Fibroblast of gingiva (primary cell): ENCODE measurements at places on chromosomes 13 and 19.

GRCh38 chr19:17348700-17349099 lies 11.3 kb downstream of the GTPBP3 start:
- peak; percentile 62 for DNase-seq

GRCh38 chr19:1104311-1105007 lies 665 bp downstream of the GPX4 start:
- peak; percentile 81 for DNase-seq

DNA sequence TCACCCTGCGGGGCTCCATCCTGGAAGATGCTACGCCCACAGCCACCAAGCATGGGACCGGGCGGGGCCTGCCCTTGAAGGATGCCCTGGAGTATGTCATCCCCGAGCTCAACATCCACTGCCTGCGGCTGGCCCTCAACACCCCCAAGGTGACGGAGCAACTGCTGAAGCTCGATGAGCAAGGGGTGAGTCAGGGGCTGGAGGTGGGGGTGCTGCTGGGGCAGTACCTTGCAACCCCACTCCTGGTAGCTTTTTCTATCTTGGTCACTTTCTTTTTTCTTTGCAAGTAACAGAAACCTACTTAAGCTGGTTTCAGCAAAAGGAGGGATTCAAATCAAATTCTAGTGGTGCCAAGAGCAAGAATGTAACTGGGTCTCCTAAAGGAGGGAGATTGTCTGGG lies 124.1 kb downstream of the DPF1 start:
- DNase-seq, result no peak

- no peak for DNase-seq
Measured at GRCh38 chr19:1065606-1066109, 1.3 kb upstream of the ARHGAP45 start.

DNA sequence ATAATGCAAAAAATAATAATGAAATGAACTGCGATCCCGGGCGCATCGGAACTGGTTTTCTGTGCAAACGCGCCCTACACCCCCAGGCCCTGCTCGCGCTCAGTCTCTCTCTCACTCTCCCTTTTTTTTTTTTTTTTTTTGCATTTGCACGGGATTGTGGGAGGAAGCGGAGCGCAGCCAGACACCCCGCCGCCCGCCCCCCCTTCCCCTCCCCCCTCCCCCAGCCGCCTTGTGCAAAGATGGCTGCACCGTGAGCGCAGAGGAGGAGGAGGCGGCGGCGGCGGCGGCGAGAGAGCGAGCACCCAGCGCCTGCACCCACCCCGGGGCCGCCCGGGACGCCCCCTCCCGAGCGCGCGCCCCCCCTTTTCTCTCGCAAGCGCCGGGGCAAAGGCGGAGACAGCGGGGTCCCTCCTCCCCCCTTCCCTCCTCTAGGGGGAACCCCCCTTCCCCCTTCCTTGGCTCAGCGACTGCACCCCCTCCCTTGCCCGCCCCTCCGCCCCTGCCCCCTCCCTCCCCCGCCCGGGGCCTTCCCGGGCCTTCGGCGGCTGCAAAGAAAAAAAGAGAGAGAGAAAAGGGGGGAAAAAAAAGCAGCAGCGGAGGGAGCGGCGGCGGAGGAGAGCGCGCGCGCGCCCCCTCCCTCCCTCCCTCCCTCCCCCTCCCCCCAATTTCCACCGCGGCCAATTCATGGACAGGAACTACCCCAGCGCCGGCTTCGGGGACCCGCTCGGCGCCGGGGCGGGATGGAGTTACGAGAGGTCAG lies at the start of gene PRR12:
PRR12 (plus strand) TSS at position 212 of the 760 bp plus-strand sequence; CDS start at position 685, 473 bp downstream.
- peak; percentile 72 for DNase-seq

DNA sequence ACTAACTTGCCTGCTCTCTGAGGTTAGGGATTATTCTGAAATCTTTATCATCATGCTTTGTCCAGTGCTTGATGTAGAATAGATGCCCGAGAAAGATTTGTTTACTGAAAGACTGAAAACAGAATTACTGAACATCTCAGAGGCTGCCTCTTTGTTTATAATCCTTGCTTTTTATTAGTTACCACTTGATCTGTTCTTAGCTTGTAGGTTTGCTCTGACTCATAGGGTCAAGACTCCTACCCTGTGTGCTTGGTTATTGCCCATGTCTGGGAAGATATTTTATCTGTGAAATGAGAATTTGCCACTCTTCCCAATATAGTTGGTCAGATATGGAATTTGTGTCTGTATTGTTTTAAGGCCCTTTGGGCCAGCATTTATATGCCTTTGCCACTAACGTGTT lies 675.3 kb downstream of the DIAPH3 start:
- DNase-seq, result no peak

DNA sequence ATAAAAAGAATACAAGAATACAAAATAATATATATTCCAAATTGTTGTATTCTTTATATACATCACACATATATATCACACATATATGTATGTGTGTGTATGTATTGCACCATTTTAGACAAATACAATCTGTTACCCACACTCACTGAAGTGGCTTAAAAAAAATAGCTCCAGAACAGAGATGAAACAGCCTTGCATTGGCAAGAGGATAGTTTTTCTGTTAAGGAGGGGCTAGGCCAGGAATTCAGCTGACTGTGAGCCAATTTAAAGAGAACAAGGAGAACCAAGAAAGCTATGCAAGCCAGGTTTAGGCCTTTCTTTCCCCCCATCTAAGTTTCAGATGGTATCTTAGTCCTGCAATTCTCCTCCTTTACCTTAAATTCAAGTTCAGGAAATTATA lies 257.5 kb downstream of the MZT1 start:
- DNase-seq, result no peak

- peak; percentile 35 for DNase-seq
Measured at GRCh38 chr13:95154413-95154886, 146.8 kb downstream of the ABCC4 start.

GRCh38 chr19:41223431-41224234 lies 4.6 kb downstream of the AXL start:
- peak; percentile 53 for DNase-seq

DNA sequence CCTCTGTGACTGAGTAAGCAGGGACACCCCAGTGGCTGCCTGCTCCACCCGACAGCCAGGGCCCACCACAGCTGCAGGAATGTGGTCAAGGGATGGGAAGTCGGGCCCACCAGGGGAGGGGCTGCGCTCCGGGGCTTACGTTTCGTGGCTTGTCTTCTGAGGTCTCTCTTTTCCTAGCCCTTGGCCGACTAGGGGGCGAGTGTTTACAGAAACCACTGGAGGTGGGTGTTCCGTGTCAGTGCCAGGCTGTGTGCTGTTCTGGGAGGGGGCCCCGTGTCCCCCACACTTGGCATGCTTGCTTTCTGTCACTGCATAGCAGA lies 4.5 kb downstream of the ADAT3 start:
- DNase-seq, result no peak

GRCh38 chr19:49881672-49882394 lies 4.3 kb downstream of the TBC1D17 start:
- DNase-seq, result no peak

DNA sequence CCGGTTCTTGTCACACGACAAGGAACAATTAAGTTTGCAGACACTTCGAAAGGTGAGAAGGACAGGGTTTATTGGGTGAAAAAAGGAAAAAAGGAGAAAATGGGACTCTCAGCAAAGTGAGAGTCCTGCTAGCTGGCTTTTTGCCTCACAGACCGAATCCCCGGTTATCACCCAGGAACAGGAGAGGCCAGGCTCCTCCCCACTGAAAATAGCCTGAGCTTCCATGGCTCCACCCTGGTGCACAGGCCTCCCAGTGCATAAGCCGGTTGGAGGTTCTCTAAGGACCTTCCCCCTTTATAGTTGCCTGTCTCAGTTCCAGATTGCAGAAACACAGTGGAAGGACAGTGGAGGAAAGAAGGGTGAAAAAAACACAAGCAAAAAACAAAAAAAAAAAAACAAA lies 571.7 kb downstream of the KCTD12 start:
- no peak for DNase-seq

- peak; percentile 45 for DNase-seq
Measured at GRCh38 chr19:49672131-49672919, 4.7 kb upstream of the PRMT1 start.

DNA sequence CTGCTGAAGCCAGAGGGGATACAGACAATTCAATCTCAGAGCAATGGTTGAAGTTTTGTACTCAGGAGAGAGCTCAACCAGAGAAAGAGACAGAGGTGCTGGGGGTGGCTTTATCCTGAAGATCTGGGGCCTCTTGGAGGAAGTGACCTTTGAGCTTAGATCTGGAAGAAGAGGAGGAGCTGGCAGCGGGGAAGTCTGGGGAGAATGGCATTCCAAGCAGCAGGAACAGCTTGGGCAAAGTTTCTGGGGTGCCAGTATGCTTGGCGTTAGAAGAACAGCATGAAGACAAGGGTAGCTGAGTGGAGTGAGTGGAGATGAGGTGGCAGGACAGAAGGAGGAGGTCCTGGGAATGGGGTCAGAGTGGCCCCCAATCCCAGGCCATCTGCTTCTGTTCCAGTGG lies 11.3 kb downstream of the MAST3 start:
- DNase-seq, result no peak
